ENCODE measurements at places on chromosomes 5 and 9.

GRCh38 chr5:1413611-1414241 is 31.5 kb downstream of the SLC6A3 start:
- DNase-seq = no peak

- DNase-seq = peak; percentile 13
Observed at GRCh38 chr5:146466521-146467349, 19.6 kb downstream of the TCERG1 start.

GRCh38 chr5:158722940-158723339 is 376.8 kb downstream of the EBF1 start:
- no peak for DNase-seq

- peak; percentile 68 for DNase-seq
Observed at GRCh38 chr5:132883261-132883834, 9.9 kb downstream of the LEAP2 start.

DNA sequence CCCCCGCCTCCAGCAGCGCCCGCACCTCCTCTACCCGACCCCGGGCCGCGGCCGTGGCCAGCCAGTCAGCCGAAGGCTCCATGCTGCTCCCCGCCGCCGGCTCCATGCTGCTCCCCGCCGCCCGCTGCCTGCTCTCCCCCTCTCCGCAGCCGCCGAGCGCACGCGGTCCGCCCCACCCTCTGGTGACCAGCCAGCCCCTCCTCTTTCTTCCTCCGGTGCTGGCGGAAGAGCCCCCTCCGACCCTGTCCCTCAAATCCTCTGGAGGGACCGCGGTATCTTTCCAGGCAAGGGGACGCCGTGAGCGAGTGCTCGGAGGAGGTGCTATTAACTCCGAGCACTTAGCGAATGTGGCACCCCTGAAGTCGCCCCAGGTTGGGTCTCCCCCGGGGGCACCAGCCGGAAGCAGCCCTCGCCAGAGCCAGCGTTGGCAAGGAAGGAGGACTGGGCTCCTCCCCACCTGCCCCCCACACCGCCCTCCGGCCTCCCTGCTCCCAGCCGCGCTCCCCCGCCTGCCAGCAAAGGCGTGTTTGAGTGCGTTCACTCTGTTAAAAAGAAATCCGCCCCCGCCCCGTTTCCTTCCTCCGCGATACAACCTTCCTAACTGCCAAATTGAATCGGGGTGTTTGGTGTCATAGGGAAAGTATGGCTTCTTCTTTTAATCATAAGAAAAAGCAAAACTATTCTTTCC is 19.3 kb downstream of the CDKN2A start:
- DNase-seq = no peak

- no peak for DNase-seq
Observed at GRCh38 chr9:108877524-108877923, 15.5 kb downstream of the ACTL7A start.

DNA sequence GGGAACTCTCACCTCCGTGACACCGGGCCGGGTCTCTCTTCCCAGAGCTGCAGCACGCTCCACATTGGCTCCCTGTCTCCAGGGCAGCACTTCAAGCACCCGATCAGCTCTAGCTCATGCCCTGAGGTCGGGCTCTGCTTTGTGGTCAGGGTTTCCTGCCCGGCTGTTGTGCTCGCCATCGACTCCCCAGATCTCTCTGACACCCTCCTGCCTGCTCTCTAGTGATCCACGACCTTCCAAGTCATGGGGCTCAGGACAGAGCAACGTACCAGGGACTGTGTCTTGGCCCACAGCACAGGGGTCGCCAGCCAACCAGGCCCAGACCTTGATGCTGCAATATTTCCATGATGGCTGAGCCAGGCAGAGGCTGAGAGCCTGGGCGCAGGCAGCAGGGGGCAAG is 45.1 kb downstream of the PRRT1B start:
- DNase-seq = no peak

DNA sequence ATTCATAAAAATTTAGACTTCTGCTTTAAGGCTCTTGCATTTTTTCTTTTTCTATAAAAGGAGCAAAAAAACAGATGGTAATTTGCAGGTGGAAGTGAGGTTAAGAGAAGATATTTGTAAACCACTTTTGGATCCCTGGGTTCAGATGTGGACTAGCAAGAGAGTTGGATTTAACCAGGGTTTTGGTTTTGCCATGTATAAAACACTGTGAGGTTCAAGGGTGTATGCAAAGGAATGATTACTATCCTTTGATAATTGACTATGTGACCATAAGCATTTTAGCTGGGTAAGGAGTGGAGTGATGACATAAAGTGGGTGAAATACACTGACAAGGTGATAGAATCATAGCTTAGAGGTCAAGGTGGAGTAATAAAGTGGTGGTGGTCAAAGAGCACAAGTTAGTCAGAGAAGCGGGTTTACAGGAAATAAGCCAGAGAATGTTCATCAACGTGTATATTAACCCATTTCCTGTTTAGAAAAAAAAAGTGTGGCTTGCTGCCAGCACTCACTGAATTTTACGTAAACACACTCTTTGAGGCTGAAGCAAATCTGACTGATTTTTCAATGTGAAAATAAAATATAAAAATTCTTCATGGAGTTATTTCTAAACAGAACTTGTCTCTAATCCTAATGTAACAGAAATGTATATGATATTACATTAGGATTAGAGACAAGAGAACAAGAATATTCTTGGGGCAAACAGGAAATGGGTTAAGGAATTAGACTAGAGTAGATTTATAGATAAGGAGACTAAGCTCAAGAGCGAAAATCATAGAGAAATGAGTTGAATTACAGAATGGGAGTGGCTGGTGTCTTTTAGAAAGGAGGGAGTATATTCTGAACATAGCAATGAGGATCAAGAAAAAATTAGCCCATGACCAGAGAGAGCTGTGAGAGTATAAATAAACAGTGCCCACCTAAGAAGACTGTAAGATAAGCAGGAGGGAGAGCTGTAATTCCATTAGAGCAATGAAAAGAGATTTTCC is 74.5 kb downstream of the CDKN2A start:
- peak; percentile 50 for DNase-seq

GRCh38 chr5:150604894-150605440 is 35.5 kb upstream of the SYNPO start:
- DNase-seq = no peak

GRCh38 chr9:132757016-132757415 is 86.8 kb downstream of the GTF3C4 start:
- no peak for DNase-seq

- DNase-seq = no peak
Observed at GRCh38 chr9:19057033-19057432, 7.8 kb downstream of the RRAGA start.

- no peak for DNase-seq
Observed at GRCh38 chr9:78668148-78668832, 371.4 kb downstream of the PSAT1 start.

GRCh38 chr9:15786616-15787015 is 233.8 kb downstream of the CCDC171 start:
- no peak for DNase-seq

GRCh38 chr9:70581214-70581954 is 166.9 kb upstream of the KLF9 start:
- no peak for DNase-seq

DNA sequence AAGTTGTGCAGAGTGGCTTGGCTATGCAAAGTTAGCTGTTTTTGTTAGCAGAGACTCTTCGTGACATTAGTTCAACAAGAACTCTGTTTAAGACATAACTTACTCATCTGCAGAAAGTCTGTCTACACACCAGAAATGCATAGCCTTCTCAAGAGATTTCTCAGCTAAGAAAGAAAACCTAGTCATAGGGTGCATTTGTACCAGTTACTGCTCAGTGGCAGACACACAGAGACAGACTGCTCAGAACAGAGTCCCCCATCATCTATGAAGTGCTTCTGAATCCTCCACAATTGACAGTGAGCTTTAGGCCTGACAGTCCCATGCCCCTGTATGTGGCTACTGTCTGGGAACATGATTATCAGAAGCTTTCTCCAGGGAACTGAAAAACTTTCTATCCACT is 56.1 kb upstream of the IFNK start:
- no peak for DNase-seq

GRCh38 chr9:93132287-93132927 is 1.6 kb downstream of the NINJ1 start:
- DNase-seq = no peak

- DNase-seq = peak; percentile 12
Observed at GRCh38 chr5:103119070-103119764, 721 bp downstream of the GIN1 start.

DNA sequence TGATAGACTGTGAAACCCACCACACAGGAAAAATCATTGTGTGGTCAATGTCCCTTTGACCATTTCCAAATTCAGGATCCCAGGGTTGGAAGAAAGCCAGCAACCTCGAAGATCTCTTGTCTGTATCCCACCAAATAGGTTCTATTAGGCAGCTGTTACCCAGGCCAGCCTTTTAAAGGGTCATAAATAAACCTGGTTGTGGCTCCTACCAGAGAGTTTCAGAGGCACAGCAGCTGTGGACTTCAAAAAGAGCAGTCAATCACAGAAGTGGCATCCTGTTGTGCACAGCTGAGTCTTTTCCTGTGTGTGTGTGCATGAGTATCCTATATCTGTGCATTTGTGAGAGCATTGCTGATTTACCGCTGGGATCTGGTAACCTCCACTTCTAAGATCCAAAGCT is 23.7 kb upstream of the OR2S2 start:
- no peak for DNase-seq

DNA sequence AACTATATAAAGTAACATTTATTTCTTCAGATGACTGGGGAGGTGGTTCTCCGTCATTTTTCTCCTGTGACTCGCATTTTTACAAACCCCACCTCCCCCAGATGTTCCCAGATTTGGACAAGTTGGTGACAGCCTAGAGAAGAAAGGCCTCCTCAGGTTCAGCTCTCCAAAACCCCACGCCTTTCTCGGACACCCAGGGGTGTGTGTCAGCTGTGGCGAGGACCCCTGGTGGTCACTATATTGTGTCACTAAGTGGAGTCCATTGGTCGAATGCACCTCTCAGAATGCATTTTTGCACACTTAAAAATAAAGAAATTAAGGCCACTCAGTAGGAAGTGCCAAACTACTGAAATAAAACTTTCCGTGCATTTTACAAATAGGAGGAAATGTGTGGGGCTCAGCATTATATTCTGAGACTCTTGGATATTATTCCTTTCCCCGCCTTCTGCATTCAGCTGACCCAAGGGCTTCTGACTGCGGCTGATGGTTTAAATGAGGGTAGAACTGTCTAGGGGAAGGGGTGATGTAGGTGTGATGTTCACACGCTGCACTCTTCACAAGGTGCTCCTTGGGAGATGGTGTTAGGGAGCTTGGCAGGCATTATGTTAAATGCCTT is 47.6 kb downstream of the ACO1 start:
- peak; percentile 59 for DNase-seq

DNA sequence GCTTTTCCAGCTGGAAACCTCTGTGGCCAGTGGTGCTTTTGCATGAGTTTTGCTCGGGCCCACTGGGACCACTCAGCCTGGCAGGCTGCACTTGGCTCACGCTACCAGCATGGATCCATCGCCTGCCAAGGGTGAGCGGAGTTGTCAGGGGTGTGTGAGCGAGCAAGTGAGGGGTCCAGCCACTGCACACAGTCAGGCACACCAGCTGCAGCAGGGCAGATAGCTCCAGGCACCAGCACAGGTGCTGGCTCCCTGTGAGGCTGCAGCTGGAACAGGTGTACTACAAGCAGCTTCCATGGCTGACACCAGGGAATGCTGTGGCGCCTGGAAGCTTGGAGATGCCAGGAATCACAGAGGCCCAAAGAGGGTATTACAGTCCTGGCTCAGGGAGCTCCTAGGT is 391.2 kb upstream of the SGCD start:
- no peak for DNase-seq

DNA sequence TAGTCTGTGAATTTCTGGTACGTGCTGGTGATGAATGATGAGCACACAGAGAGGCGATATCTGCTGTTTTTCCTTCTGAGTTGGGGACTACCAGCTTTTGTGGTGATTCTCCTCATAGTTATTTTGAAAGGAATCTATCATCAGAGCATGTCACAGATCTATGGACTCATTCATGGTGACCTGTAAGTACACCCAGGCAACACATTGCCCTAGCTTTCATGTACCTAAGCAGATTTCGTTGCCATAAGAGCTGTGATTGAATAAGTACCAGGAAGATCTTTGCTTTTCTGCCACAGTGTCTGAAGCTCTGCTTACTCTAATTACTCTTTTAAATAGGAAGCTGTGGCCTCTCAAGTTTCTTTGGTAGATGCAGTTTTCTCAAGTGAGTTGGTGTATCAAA is 397.8 kb downstream of the ARRDC3 start:
- DNase-seq = no peak

DNA sequence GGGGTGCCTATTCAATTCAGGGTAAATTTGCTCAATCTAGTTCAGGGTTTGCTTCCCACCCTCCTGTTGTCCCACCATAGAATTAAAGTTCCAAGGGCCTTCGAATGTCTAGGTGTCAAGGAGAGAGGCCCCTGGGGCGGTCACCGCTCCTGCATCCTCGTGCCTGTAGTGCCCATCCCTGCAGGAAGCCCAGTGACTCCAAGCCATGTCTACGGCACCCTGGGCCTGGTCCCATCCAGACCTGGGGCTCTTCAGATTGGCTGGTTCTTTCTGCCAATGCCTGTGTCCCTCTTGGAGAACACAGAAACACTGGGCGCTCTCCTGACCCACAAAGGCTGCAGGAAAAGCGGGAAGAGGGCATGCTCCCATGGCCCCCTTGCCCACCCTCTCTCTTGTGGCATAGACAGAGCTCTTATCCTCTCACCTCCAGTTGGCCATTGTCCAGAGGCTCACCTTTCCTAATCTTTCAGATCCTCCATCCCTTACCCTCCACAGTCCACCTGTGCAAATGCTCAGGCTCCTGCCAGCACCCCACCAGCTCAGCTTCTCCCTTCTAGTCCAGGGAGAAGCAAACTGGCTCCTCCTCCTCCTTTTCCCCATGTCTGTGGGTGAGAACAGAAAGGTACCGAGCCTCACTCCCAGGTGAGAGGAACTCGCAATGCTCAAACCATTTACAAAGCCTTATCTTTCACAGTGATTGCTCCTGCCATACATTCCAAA is 253.0 kb upstream of the IRX2 start:
- DNase-seq = no peak

DNA sequence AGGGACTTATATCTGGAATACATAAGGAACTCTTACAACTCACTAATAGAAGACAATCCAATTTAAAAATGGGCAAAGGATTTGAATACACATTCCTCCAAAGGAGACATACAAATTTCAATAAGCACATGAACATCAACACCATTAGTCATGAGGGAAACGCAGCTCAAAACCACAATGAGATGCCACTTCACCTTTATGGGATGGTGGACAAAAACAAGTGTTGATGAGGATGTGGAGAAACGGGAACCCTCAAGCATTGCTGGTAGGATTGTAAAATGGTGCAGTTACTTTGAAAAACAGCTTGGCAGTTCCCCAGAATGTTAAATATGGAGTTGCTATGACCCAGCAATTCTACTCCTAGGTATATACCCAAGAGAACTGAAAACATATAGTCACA is 72.7 kb upstream of the IER5L start:
- DNase-seq = peak; percentile 31

GRCh38 chr9:125986966-125987365 is 239.8 kb downstream of the PBX3 start:
- no peak for DNase-seq

DNA sequence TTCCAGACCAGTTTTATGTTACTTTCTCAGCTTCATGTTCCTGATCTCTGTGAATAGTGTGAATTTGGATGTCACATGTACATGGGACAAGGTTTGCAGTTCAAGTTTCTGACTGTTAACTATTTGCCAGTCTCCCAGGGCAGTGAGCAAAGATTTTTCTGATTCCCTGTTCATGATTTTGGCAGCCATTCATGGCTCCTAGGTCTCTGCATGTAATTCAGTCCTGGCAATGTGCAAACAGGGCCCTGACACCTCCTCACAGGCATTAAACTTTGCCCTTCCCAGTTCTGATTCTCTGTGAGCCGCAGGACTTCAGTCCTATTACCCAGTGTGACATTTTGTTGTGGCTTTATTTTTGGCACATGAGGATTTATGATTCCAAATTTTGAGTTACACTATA is 349.7 kb downstream of the ARRDC3 start:
- no peak for DNase-seq

GRCh38 chr5:27381686-27382085 is 343.3 kb upstream of the CDH9 start:
- peak; percentile 80 for DNase-seq

Measured in fibroblast of skin of back (primary cell).